ENCODE measurements at places on chromosomes 7 and 10.

- no peak for DNase-seq
Measured at GRCh38 chr10:74507951-74508350, 318.4 kb upstream of the KAT6B start.

DNA sequence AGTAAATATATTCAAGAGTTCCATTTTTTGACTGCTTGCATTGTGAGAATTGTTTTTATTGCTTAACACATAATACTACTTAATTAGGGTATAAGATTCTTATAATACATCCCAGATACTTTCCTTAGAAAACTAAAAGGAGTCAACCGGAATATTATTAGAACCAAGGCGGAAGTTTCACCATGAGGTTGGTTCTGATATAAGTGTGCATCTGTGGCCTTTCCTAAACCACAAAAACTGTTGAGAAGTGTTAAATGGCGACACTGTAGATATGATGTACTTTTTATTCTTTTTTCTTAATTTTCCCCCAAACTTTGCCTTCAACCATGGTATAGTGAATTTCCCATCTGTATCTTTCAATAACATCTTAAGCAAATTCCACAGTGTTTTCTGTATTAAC lies 32.3 kb upstream of the INHBA start:
- DNase-seq, result peak; percentile 55

DNA sequence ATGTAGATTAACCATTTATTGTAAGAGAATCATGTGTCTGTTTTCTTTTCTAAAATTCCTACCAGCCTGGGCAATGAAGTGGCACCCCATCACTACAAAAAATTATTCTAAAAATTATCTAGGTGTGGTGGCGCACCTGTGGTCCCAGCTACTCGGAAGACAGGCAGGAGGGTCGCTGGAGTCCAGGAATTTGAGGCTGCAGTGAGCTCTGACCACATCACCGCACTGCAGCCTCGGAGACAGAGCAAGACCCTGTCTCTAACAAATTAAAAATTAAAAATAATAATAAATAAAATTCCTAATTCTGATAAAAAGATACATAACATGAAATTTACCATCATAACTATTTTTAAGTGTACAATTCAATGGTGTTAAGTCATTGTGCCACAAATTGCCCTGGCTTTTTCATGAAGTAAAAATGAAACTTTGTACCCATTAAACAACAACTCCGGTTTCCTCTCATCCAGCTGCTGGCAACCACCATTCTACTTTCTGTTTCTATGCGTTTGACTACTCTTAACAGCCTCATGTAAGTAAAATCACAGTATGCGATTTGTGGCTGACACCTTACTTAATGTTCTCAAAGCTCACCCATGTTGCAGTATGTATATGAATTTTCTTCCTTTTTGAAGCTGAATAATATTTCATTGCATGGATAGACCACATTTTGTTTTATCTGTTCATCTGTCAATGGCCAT lies 20.6 kb upstream of the USP6NL start:
- DNase-seq, result no peak

DNA sequence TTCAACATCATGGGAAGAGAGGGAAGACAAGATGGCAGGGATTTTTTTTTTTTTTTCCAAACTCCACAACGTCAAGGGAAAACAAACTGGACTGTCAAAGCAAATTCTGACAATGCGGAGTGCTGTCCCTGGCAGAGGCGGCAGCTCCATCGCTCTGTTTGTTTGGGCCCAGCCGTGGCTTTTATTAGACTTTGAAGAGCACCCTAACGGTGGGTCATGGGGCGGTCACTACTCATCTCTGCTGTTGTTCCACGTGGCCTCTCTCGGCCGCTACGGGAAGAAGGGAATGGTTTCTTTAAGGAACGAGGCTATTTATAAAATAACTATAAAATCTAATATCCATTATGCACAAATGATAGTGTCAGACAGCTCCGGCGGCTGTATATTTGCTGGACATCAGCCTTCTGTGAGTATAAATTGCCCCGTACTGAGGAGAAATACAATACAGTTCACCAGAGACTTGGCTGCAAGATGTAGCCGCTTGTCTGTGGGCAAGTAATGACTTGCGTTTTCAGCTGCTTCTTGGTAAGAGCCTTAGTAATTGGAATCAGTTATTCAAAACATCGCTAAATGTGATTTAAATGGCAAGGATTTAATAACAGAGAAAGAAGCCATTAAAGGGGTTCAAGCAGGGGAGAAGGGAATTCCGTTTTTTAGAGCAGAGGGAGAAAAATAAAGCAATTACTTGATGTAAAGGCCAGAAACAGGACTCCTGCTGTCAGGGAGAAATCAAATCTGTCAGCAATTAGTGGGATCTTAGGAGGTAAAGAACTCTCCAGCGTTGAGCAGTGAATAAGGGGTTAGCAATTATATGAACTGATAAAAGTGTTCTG lies 61.7 kb upstream of the RAB11FIP2 start:
- DNase-seq, result no peak

- peak; percentile 86 for DNase-seq
Measured at GRCh38 chr10:101779544-101780186, 3.6 kb downstream of the NPM3 start.

DNA sequence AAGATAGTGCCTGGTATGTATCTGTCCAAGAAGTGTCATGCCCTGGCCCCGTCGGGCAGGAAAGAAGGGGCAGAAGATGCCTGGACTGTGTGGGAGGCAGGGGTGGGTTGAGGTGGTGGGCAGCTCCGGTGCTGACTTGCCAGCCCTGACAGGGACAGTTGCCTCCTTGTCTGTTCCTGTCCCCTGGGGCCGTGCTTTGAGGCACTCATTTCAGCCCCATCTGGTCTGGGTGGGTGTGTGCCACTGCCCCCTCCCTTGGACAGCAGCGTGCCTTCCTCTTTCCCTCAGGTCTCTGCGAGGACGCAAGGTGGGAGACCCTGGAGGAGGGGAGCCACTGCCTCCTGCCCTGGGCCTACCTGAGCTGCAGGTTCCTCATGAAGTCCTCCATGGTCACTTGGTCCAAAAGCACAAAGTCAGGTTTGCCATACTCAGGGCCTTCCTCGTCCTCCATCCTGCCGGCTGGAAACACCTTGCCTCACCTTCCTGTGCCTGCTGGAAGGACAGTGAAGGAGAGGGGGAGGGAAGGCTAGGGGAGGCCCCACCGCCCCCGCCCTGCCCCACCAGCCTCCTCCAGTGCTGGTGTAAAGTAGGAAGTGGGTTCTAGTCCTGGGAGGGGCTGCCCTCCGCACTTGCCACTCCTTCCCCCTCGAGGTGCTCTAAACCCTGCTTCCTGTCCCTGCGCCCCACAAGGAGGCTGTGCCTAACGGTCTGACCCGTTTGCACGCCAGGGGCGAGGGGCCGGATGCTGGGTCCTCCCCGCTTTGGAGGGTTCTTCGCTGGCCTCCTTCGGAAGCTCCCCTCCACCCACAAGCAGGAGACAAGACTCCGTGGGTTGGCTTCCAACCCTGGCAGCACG lies at the start of gene MYO1G:
MYO1G (minus strand) TSS at position 505 of the 856 bp plus-strand sequence; CDS start at position 451, 54 bp downstream.
- DNase-seq, result peak; percentile 91

DNA sequence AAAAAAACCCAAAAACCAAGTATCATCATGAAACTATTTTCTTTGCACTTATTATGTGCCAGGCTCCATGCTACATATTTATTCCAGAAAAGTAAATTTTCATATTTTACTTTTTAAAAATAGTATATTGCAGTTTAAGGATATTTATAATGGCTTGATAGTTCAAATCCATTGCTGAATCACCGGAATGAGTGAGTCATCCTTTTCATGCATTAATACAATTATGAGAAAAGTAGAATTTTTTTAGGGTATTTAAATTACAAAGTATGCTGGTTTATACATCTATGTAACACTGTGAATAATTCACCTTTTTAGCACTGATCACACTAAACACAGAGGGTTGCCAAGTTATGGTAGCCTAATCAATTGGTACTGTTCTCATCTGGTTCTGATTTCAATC lies 54.3 kb downstream of the SLC16A9 start:
- no peak for DNase-seq

DNA sequence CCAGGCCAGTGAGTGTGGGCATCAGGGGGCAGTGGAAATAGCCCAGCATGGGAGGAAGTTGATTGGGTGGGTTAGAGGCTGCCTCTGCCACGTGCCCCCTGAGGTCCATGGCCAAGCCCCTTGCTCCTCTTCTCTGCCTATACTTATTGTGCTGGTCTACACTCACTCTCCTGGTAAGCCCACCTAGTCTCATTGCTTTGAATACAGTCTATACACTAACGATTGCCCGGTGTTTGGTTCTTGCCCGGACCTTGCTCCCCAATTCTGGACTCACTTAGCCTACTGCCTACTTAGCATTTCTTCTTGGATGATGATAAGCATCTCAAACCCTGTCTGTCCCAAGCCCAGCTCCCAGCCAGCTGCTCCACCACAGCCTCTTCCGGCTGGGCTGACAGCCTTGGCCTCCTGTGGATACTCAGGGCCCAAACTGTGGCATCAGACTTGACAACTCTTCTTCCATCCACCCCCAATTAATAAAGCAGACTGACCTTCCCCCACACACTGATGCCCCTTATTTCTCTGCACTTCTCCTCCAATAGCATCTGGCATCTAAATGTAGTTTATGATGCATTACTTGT lies 10.1 kb downstream of the LRRC18 start:
- no peak for DNase-seq

DNA sequence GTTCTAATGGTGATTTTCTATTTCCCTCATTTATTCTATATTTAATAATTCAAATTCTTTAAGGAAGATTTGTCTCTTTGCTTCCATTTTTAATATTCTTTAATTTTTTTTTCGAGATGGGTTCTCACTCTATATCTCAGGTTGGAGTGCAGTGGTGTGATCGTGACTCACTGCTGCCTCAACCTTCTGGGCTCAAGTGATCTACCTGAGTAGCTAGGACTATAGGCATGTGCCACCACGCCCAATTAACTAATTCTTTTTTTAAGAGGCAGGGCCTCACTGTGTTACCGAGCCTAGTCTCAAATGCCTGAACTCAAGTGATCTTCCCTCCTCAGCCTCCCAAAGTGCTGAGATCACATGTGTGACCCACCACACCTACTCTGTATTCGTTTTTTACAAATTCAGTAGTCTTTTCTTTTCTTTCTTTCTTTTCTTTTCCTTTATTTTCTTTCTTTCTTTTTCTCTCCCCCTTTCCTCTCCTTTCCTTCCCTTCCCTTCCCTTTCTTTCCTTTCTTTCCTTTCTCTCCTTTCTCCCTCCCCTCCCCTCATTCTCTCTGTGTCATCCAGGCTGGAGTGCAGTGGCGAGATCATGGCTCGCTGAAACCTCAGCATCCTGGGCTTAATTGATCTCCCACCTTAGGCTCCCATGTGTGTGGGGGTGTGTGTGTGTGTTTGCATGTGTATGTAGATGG lies 323.1 kb downstream of the ADK start:
- DNase-seq, result no peak

GRCh38 chr10:57638411-57638810 lies 629.3 kb downstream of the IPMK start:
- no peak for DNase-seq

DNA sequence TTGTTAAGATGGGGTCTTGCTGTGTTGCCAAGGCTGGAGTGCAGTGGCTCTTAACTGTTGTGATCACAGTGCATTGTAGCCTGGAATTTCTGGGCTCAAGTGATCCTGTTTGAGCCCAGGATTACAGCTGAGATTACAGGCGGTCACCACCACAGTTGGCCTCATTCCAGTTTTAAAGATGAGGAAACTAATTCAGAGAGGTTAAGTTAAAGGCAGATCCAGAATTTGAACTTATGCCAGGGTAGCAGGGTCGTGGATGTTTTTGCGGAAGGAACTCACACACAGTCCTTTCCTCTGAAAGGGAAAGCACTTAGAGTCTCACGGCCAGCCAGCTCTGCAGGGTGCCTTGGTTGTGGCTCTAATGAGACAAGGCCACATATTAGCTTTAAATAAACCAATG lies 84.7 kb downstream of the MMRN2 start:
- peak; percentile 46 for DNase-seq

GRCh38 chr10:9951481-9952257 lies 1066.0 kb upstream of the CELF2 start:
- DNase-seq, result peak; percentile 70

- no peak for DNase-seq
Measured at GRCh38 chr10:132555648-132556575, 18.3 kb downstream of the INPP5A start.

- DNase-seq, result no peak
Measured at GRCh38 chr10:101558671-101559595, 29.1 kb downstream of the POLL start.

DNA sequence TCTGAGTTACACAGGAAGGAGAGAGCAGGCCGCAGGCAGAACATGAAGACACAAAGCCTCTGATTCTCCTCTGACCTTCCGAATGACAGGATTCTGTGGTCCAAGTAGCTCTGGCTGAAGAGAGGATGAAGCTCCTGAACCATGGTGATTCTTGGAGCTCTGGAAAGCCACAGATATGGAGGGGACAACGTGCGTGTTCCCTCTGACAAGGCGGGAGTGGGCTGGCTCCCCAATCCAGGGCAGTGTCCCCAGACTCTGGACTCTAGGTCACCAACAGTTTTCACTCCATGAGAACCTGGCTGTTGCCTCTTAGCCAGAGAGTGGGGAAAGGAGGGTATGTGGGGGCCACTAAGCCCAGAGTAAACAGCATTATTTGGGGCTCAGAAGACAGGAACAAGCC lies 7.4 kb upstream of the TRPV6 start:
- no peak for DNase-seq

- DNase-seq, result no peak
Measured at GRCh38 chr7:25360451-25360850, 132.2 kb upstream of the NPVF start.

- peak; percentile 87 for DNase-seq
Measured at GRCh38 chr7:144391823-144392255, 11.7 kb downstream of the NOBOX start.

- DNase-seq, result no peak
Measured at GRCh38 chr7:20306180-20306946, 24.3 kb upstream of the ITGB8 start.

- no peak for DNase-seq
Measured at GRCh38 chr10:46528171-46528671, 28.2 kb downstream of the GPRIN2 start.
